ENCODE measurements at places on chromosomes 1 and 21.

- no peak for DNase-seq
Observed at GRCh38 chr21:44402323-44403105, 49.1 kb downstream of the TRPM2 start.

DNA sequence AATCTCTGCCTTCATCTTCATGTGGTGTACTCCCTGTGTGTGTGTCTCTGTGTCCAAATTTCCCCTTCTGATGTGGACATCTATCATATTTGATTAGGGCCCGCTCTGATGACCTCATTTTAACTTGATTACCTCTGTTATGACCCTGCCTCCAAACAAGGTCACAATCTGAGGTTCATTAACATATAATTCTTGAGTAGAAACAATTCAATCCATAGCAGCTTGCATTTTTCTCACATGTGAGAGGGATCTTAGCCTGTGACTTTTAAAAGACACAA, 130.9 kb upstream of the RAB4A start:
- DNase-seq: no peak

GRCh38 chr1:107499139-107499744, 358.4 kb downstream of the NTNG1 start:
- DNase-seq: no peak

- DNase-seq: no peak
Observed at GRCh38 chr1:108034396-108034795, 69.4 kb upstream of the VAV3 start.

- DNase-seq: no peak
Observed at GRCh38 chr1:89580036-89580435, 52.9 kb upstream of the LRRC8C start.

DNA sequence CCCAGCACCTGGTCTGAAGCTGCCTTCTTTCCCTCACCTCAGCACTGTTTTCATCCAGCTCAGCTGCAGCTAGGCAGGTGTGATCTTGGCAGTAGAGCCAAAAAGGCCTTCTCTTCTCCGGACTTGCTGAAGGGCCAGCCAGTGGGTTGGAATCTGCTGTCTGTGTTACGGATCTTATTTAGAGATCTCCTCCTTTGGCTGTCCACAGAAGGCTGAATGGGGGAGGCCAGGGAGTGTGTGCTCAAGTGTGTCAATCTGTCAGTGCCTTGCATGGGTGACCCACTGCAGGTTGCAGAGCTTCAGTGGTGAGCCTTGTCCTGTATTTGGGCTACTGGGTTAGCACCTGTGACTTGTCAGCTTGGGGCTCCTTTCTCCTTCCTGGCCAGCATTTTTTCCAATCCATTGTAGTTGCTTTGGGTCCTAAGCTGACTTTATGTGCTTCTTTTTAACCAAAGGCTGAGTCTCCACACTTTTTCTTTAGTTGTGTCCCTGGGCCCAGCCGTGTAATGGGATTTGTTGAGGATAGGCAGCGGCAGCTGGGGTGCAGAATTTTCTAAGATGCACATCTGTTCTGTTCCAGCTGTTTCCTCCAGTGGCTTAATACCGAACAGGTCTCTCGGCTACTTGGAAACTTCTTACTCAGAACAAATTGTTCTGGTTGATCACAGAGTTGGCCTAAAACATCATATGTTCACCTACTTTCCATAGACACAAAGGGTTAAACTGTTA, 126.8 kb downstream of the PEX14 start:
- no peak for DNase-seq

DNA sequence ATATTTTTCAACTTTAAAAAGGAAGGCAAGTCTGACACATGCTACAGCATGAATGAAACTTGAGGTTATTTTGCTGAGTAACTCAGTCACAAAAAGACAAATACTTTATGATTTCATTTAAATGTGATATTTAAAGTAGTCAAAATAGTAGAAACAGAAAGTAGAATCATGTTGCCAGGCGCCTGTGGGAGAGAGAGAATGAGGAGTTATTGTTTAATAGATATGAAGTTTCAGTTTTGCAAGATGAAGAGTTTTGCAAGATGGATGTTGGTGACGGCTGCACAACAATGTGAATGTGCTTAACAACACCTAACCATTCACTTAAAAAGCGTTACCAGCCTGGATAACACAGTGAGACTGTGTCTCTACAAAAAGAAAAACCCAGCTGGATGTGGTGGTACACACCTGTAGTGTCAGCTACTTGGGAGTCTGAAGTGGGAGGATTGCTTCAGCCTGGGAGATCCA, 20.7 kb upstream of the ATP1A1 start:
- no peak for DNase-seq

GRCh38 chr1:39081271-39082009, 55.3 kb downstream of the NDUFS5 start:
- peak; percentile 48 for DNase-seq

DNA sequence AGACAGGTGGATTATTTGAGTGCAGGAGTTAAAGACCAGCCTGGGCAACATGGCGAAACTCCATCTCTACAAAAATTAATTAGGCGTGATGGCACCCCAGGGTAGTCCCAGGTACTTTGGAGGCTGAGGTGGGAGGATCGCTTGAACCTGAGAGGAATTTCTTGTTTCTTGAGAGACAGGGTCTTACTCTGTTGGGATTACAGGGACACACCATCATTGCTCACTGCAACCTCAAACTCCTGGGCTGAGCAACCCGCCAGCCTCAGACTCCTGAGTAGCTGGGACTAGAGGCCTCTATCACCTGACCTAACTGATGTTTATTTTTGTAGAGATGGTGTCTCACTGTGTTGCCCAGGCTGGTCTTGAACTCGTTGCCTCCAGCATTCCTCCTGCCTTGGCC, 24.8 kb downstream of the DHX9 start:
- no peak for DNase-seq

DNA sequence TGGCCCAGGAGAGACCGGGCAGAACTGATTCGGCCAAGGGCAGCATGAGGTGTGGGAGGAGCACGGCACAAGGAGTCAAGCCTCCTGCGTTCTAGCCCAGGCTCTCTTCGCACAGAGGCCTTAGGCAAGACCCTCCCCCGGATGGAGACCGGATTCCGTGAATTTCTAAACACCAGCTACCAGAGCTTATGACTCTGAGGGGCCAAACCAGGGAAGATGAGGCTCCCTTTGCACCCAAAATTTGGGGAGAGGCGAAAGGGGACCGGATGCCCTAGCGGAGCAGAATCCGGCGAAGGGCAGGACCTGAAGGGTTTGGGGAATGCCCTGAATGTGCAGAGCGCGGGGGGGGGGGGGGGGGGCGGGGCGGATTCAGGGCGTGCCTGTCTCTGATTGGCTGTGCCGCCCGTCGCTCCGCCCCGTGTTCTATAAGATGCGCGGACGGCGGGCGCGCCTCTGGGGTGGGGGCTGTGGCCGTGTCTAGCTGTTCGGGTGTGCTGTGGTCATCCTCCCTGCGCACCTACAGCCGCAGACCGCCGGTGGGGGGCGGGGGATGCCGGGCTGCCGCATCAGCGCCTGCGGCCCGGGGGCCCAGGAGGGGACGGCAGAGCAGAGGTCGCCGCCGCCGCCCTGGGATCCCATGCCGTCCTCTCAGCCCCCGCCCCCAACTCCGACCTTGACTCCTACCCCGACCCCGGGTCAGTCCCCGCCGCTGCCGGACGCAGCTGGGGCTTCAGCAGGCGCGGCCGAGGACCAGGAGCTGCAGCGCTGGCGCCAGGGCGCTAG, at the start of gene TRNP1:
Gene TRNP1 (plus strand): TSS at position 456 of the 783 bp plus-strand sequence. CDS start 95 bp downstream, at position 551.
- peak; percentile 82 for DNase-seq

GRCh38 chr1:238562341-238562740, 671.6 kb upstream of the ZP4 start:
- peak; percentile 31 for DNase-seq

- DNase-seq: no peak
Observed at GRCh38 chr1:225823811-225824261, 13.9 kb downstream of the EPHX1 start.

GRCh38 chr1:36285443-36286101, 20.6 kb upstream of the SH3D21 start:
- DNase-seq: peak; percentile 83

- DNase-seq: no peak
Observed at GRCh38 chr1:31398246-31398645, 14.8 kb upstream of the SERINC2 start.

- peak; percentile 6 for DNase-seq
Observed at GRCh38 chr1:229059671-229060539, 211.0 kb upstream of the RAB4A start.

DNA sequence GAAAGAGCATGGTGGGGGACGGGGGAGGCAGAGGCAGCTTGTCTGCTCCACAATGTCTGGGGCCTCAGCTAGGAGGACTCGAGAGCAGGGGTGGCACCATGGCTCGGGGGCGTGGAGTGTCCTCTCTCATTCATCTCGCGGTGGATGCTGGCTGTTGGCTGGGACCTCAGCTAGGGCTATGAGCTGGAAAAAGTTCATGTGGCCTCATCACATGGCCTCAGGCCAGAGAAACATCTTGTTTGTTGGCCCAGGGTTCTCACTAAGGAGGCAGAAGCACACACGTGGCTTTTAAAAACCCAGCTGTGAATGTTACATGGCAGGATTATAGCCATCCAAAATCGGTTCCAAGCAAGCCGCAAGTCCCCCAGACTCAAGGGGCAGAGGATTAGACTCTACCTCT, 6.2 kb upstream of the CENPS start:
- DNase-seq: peak; percentile 51

GRCh38 chr1:115242543-115242942, 95.5 kb downstream of the NGF start:
- no peak for DNase-seq

DNA sequence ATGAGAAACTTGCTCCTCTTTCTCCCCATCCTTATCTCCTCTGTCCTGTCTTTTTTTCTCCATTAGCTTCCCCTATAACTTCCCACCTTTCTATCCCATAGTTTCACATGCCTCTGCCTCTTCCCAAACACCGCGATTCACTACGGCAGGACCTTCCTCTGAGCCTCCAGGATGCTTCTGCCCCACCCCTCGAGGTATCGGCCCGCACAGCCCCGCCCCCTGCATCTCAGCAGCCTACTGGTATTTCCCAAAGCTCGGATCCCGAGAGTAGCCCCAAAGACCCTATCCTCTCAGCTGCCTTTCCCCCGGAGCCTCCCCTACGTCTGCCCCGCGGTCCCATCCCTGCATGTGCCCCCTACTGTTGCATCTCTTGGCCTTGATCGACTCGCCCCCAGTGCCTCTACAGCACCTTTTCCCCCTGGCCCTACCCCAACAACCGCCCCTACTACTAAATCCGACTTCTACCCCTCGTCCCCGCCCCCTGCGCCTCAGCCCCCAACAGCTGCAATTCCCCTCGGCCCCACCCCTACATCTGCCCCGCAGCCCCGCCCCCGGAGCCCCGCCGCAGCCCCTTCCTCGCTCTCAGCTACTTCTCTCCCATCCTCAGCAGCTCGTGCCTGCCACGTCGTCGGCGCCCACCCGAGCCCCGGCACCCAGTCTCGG, 512 bp downstream of the PIAS3 start:
- peak; percentile 61 for DNase-seq

- no peak for DNase-seq
Observed at GRCh38 chr1:228156941-228157728, 7.4 kb downstream of the GJC2 start.

GRCh38 chr1:43789604-43790550, 82.5 kb downstream of the ST3GAL3 start:
- no peak for DNase-seq

GRCh38 chr1:11407301-11407994, 71.5 kb upstream of the DISP3 start:
- DNase-seq: no peak

- no peak for DNase-seq
Observed at GRCh38 chr1:166031932-166032571, 134.7 kb downstream of the FAM78B start.
